ENCODE measurements at places on chromosomes 4 and X.
A peak's percentile ranks its signal among the peaks of the same experiment; 100 is the strongest.

GRCh38 chr4:40264995-40265909 is 68.4 kb downstream of the RHOH start:
- peak; percentile 57 for DNase-seq

- DNase-seq = no peak
These were observed 1403.5 kb upstream of the PABPC4L start for GRCh38 chr4:135605076-135605475.

DNA sequence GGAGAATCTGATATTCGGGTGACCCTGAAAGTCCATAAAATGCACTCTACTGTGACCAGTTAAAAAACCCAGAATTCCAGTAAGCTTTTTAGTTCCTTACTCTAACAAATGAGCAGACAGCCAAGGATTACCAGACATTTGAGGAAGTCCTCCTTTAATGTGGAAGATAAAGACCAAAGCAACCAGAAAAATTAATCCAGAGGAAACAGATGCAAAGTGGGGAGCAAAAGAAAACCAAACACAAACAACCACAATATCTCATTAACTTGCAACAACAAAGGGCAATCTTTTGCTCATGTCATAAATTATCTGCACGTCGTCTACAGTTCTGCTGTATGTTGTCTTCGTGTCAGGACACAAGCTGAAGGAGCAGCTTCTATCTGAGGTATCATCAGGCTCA is 164.4 kb downstream of the PJA1 start:
- DNase-seq = no peak

DNA sequence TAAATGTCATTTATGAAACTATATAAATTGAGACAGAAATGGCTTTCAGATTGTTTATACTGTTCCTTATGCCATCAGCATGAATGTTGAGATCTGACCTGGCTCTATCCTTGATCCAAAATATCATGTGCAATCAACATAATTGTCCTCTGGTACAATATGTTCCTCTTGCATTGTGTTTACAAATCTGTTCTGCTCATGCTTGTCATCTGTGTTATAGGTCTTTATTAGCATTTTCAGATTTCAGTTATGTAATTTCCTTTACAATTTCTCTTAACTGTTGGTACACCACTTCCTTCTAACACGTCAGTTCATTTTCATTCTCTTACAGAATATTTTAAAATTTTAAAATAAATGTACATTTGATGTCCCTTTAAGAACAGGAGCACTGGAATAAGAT is 1.6 kb downstream of the HPGD start:
- no peak for DNase-seq

DNA sequence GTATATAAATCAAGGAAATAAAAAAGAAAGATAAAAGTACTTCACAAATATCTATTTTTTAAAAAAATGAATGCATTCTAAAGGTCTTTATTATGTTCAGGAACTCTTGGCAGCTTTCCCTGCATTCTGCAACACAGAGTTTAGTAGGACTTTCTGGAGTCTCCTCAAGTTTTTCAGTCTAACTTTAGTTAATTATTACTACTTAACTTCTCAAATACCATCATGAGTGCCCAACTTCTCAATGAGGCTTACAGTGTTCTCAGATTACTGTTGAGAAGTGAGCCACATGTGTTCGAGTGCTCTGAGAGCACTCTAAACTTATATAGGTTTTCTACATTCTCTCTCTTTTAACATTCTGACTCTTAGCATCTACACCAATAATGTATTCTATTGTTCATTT is 1852.9 kb upstream of the PCDH10 start:
- DNase-seq = no peak

GRCh38 chr4:71729856-71730255 is 54.0 kb downstream of the GC start:
- DNase-seq = no peak

- no peak for DNase-seq
These were observed 85.8 kb upstream of the PUDP start for GRCh38 chrX:7233580-7234406.

GRCh38 chrX:17829566-17829965 is 31.5 kb downstream of the RAI2 start:
- no peak for DNase-seq

All from mucosa of descending colon (tissue), 3 donors.